ENCODE measurements at places on chromosomes 7 and 10.

DNA sequence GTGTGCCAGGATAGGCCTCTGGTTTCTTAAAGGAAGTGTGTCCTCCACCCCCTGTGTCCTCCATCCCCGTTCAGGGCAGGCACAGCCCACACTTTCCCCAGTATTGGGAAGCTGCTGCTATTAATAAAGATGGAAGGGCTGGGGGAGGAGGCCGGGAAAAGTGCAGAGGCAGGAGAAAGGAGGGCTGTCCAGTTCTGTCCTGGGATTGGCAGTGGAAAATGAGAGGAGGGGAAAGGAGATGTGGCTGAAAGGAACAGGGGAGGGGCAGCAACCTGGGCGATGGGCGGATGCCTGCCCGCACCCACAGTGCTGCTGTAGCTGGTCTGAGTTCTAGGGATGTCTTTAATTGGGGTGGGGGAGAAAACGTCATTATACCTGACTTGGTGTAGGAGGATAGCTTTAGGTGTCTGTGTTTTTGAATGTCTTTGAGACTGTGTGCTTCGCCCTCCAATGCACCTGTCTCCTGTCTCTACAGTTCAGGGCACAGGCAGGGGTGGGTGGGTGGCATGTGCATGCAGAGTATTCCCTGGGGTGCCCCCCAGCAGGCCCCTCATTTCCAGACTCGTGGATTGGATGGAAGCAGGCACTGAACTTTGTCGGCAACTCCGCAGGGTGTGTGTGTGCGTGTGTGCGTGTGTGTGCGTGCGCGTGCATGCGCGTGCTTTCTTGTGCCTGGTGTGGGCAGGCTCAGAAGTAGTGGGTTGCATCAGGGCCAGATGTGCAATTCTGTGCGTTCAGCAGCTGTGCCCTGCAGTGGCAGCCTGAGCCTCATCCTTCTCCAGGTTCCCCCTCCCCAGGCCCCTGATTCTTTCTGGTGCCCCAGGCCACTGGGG lies 2.5 kb downstream of the TRIM8 start:
- peak; percentile 71 for DNase-seq

DNA sequence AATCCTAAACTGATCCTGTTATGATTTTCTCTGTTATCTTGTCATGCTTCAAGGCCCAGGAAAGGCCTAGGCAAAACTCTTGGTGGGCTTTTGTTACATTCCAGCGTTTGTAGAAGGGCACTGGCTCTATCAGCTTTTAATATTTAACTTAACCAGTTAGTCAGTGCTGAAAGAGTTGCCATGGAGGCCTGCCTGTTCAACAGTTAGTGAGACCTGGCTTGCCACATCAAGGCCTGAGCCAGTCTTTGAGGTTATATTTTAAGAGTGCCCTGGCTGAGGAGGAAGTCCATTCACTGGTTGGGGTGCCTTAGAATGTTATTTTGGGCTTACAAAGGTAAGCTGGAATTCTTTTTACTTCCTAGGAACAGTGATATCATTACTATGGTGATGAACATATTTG lies 144.1 kb upstream of the NRG3 start:
- no peak for DNase-seq

- no peak for DNase-seq
These were observed 261.1 kb upstream of the CSTF2T start for GRCh38 chr10:51960494-51960895.

GRCh38 chr7:8719102-8719501 lies 285.7 kb downstream of the NXPH1 start:
- no peak for DNase-seq

DNA sequence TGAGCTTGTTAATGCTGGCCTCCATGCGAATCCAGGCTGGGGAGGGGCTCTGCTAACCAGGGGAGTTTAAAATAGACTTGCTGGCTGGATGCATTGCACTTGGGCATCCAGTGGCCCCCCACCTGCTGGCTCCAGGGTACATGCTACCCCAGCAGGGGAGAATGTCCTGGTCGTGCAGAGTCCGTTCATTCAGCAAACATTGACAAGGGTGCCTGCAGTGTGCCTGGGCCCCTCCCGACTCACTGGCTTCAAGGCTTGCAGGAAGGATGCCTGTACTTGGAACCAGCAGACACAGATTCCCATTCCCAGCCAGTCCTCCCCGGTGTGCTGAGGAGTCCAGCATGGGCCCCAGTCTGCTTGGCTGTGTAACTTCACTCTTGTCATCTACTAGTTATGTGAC lies 1.5 kb downstream of the SLC29A3 start:
- no peak for DNase-seq

DNA sequence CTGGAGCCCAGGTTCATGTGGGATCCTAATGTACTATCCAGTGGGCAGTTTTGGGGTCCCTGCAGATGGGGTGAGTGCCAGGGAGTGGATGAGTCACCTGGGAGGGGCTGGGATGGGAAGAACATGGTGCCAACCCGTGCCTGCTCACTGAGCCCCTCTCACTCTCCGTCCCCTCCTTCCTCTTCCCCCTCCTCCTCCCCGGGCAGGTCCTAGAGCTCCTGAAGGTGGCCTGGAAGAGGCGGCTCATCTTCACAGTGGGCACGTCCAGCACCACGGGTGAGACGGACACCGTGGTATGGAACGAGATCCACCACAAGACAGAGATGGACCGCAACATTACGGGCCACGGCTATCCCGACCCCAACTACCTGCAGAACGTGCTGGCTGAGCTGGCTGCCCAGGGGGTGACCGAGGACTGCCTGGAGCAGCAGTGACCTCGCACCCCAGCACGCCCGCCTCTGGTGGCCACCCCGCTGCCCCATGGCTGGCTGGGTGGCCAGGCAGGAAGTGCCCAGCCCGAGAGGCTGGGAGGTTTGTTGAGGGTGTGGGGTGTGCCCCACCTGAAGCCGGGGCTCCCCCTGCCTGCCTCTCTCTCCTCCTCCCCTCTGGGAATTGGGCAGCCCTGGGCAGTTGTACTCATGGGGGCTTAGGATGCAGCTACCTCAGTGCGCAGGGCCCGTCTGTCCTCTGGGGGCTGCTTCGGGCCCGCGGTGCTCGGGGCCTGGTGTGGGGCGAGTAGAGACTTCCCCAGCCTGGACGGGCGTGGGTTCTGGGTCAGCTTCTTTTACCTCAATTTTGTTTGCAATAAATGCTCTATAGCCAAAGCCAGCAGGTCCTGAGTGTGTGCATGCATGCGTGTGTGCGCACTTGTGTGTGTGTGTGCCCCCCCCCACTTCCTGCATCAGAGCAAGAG lies 4.9 kb upstream of the UPK3B start:
- peak; percentile 7 for DNase-seq

DNA sequence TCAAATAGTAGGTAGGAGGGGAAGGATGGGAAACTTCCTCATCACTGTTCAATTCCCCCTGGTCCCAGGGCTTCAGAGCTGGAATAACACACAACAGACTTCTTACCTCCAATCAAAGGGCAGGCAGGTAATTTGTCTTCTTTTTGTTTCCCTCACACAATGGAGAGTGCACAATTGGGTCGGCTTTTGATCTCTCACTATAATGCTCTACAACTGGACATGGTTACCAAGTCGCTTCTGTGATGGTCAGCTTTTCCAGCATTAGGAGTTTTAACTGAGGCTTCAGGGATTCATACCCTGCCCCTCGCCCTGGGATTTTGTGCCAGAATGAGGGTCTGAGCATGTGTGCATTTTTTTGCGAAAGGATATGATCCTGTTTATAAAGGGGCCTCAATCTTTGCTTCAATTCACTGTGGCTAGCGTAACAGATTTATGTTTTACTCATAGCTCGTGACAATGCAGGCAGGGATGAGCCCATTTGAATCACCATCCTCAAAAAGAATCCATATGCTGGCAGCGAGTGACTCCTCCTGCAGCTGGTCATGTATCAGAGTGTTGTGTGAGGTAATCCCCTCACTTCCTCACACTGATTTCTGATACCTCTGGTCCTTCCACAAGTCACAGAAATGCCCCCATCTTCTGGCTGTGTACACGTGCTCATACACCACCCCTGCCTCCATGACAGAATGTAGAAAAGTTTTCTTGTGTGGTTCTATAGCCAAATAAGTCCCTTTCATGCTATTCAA lies 189.6 kb downstream of the CTTNBP2 start:
- no peak for DNase-seq

GRCh38 chr7:130084037-130084875 lies 13.9 kb downstream of the KLHDC10 start:
- no peak for DNase-seq

GRCh38 chr10:51063659-51064535 lies 10.4 kb upstream of the PRKG1 start:
- DNase-seq: no peak

GRCh38 chr10:99681553-99681952 lies 22.2 kb downstream of the ENTPD7 start:
- DNase-seq: no peak

GRCh38 chr10:75976681-75977080 lies 545.3 kb downstream of the LRMDA start:
- no peak for DNase-seq

GRCh38 chr7:26735976-26736600 lies 128.3 kb downstream of the SKAP2 start:
- DNase-seq: no peak

DNA sequence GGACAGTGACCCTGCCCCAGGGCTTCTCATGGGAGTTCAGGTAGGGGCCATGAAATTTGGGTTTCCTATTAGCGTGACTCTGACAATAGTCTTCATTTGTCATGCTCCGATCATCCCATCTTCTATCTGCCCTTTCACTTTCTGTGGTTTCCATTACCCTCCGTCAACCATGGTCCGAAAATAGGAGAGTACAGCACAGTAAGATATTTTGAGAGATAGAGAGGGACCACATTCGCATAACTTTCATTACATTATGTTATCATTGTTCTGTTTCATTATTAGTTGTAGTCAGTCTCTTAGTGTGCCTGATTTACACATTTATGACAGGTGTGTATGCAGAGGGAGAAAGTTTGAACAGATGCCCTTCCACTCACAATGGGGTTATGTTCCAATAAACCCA lies 649.2 kb downstream of the SDK1 start:
- DNase-seq: no peak

- no peak for DNase-seq
These were observed 176.0 kb upstream of the CCDC6 start for GRCh38 chr10:60082341-60082740.

DNA sequence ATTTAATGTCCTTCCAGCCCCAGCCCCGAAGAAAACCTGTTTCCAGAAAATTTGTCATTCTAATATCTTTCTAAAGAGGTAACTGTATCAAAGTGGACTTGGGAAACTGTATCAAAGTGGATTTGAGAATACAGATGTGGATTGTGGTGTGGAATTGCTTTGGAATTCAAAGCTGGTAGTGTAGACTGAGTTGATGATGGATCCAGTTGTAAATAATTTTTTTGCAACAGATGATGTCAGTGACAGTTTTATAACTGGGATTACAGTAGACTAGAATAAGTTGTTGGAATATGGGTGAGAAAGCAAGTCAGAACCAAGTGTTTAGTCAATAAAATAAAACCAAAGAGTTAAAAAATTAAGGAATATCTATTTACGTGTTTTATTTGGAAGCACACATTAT lies 202.1 kb downstream of the LRMDA start:
- no peak for DNase-seq

DNA sequence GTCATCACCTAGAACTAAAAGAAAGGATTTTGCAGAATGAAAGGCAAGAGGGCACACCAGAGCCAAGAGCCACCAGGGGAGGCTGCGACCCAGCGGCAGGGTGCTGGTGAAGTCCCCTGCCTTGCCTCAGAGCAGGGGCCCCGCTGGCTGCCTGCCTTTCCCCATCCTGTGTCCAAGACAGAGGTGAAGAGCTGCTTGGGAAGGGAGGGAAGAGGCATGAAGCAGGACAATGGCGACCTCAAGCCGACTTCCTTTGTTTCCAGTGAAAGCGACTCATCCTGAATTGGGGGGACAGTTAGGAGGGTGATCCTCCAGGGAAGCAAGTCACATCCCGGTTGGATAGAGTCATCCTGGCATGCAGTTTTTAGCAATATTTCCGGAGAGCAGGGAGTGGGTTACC lies 255.5 kb upstream of the YAE1 start:
- DNase-seq: no peak

- DNase-seq: no peak
These were observed 33.4 kb upstream of the ABLIM1 start for GRCh38 chr10:114691442-114691941.

GRCh38 chr10:118816471-118817168 lies 61.9 kb upstream of the CACUL1 start:
- no peak for DNase-seq

GRCh38 chr7:133789974-133790373 lies 337.2 kb upstream of the LRGUK start:
- no peak for DNase-seq

GRCh38 chr7:119842337-119842736 lies 430.6 kb upstream of the KCND2 start:
- no peak for DNase-seq

DNA sequence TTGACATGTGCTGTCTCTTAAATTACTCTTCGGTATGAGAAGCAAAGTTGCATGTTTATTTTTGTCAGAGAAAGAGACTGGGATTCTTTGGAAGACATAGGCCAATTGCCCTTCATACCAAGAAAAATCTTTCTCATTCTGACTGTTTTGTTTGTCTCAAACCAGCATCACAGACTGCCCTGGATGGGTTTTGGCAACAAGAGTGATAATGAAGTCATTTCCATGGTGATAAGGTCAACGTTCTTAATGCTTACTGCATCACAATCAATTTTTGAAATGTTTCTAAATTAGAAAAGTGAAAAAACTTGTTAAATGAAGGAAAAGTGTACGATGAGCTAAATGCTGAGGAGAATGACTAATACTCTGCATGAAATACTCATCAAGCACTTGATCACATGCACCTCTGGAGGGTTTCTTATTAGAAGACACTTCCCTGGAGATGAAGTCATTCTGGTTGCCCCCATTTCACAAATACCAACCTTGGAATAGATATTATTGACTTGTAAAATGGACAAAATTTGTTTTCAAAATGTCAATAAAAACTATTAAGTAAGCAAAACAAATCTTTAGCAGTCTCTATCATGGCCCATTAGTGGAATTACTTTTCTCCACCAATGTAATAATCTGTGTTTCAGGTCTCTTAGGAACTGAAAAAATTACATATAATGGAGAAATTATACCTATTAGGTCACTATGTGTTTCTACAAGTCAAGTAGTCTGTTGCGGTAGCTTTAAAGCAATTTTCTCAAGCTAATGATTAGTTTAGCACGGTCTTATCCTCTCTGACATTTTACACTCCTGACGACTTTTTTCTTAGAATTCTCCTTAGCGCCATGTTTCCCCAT lies 19.9 kb upstream of the SEC61G start:
- DNase-seq: no peak

DNA sequence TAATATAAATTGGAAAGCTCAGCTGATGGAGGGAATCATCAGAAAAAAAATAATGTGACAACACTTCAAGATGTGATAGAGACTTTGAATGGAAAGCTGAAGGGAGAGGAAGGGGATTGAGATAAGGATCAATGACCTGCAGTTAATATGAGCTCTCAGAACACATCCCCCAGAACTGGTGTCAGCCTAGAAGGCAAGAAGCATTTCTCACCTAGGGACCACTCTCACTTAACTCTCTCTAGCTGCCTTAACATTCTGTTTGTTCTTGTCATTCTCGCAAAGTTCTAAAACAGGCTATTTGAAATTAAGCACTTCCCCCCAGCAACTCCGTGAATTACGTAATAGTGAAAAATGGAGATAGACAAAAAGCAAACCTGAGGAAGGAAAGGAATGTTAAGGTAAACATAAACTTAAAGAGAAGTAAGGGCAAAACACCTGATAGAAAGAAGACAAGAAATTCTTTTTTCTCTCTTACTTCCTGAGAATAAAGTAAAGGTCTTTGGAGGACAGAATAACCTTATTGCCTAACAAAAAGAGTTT lies 1.2 kb upstream of the MPP7 start:
- no peak for DNase-seq

All from activated T-cell treated with anti-CD3 and anti-CD28 coated beads, Interleukin-2, amount 50 U/mL, for 48 hours (primary cell).